ENCODE measurements at places on chromosomes 1 and 21.

DNA sequence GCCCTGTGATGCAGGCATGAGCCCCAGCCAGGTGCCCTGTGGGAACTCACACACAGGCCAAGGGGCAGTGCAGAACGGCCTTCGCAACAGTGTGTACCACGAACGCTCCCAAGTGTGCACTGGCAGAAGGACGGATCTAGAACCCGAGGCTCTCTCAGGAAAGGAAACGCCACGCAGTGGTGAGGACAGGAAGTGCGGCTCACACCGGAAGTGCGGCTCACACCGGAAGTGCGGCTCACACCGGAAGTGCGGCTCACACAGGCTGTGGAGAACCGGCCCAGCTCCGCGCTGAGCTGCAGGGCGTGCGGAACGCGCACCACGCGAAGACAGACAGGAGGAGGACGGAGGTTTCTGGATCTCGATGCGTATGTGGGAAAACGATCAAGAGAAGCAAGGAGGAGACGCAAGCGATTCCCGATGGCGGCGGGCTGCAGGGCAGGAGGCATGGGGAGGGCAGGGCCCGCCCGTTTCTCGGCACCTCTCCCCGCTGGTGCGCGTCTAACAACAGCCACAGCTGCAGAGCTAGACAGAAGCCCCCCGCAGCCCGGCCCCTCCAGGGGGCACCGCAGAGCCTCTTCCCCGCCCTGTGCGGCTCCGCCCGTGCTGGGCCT is 35.9 kb upstream of the TMEM52 start:
- no peak for DNase-seq

- no peak for DNase-seq
These were observed 1123.3 kb upstream of the B3GALT2 start for GRCh38 chr1:194309697-194310096.

- peak; percentile 59 for DNase-seq
These were observed at the start of gene FHL3 for GRCh38 chr1:38005195-38006007. TSS of gene FHL3 (minus strand) at chr1:38005514. CDS start at chr1:37999412, 6,102 bp downstream.

DNA sequence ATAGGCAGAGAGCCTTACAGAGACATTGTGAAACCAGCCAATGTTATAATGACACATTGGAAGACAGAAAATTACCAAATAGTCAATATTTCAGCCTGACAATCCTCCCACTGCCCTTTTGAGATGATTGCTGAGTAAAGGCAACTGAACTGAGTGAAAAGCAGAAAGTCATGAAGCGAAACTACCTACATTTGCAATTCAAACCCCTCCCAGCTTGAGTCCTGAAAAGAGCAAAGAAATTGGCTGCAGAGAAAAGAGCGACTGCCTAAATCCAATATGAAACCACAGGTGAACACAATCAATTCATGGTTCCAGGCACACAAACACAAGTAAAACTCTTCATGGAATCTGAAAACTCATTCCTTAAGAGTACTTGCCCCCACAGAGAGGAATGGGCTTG is 143.4 kb upstream of the CHRM3 start:
- no peak for DNase-seq

- DNase-seq = no peak
These were observed 66.6 kb downstream of the BACE2 start for GRCh38 chr21:41234569-41234968.

GRCh38 chr1:162703708-162704107 is 71.4 kb downstream of the DDR2 start:
- no peak for DNase-seq

GRCh38 chr1:182656842-182657397 is 27.5 kb downstream of the RGS8 start:
- DNase-seq = no peak

All from stimulated activated CD4-positive, alpha-beta T cell treated with anti-CD3 and anti-CD28 coated beads, Interleukin-12 subunit alpha, Interleukin-12 subunit beta, amount 100 ng/mL, for 4 hours (primary cell).